H4 (cell line): ENCODE measurements at places on chromosomes 7 and 10.

- DNase-seq: no peak
These were observed 2.0 kb downstream of the PAOX start for GRCh38 chr10:133381036-133381435.

- DNase-seq: no peak
These were observed 119.0 kb upstream of the RHOBTB1 start for GRCh38 chr10:61063034-61063433.

GRCh38 chr10:45464958-45465567 lies 91.0 kb downstream of the ALOX5 start:
- DNase-seq: peak; percentile 67

- DNase-seq: no peak
These were observed 29.1 kb downstream of the SPOCK2 start for GRCh38 chr10:72058989-72059842.

DNA sequence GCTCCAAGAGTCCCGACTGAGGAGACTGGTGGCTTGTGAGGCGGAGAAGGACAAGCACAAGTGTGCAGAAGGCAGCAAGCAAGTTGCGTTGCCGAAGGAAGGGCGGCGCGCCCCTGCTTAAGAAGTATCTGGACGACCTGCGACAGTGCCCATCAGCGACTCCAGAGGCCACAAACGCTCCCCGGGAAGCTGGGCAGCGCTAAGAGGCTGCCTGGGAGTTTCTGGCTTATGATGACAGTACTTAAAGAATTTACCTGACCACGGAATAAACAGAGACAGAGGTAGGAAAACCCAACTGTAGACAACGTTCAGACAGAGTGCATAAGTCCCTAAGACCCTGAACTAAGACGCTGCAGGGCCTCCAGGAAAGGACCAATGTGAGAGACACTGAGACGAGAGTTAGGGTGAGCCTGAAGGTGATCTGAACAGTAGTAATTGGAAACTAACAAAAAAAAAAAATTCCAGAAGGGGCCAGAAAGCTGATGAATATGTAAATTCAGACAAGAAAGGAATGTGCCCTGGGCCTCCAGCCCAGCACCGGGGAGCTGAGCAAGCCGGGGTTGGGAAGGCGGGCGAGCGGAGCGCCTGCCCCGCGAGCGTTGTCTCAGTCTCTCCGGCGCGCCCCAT lies 1.0 kb downstream of the OSBPL3 start:
- DNase-seq: peak; percentile 32

GRCh38 chr10:128297709-128298378 lies 171.6 kb upstream of the MKI67 start:
- DNase-seq: no peak

DNA sequence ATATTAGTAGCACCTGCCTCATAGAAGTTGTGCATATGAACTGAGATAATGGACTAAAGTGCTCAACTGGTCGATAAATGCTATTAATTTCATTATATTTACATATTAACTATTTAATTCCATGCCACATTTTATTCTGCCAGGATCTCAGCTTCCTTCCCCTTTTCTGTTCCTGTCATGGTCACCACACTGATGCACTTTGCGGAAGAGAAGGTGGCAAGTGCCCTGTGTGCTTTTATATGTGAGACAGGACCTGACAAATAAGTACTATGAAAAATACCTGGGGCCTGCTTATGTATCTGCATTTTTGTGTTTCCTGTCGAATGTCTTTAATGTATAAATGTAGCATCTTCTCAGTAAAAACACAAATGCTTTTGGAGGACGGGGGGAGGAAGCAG lies 12.2 kb downstream of the ATP6V0E2 start:
- DNase-seq: no peak

DNA sequence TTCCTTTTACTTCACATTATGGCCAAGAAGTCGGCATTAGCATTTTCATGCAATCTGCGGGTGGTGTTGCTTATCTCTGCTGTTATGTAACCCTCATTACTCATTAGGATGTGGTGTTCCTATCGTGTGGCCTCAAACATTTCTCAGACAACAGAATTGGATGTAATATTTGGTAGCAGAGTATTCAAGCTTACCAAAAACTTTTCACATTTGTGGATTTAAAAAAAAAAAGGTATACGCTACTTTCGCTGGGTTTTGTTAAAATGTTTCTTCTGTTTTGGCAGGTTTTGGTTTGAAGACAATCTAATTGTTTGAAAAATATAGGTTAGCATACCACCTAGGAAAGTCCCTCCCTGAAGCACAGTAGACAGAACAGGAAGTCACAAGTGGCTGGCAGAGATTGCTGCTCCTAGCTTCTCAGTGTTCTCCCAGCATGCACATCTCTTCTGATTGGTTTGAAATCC lies 128.8 kb downstream of the GATA3 start:
- DNase-seq: peak; percentile 59
